ENCODE measurements at places on chromosomes 5 and 9.
A peak's percentile ranks its signal among the peaks of the same experiment; 100 is the strongest.

GRCh38 chr5:83895860-83896259 lies 175.2 kb upstream of the HAPLN1 start:
- DNase-seq, result no peak

DNA sequence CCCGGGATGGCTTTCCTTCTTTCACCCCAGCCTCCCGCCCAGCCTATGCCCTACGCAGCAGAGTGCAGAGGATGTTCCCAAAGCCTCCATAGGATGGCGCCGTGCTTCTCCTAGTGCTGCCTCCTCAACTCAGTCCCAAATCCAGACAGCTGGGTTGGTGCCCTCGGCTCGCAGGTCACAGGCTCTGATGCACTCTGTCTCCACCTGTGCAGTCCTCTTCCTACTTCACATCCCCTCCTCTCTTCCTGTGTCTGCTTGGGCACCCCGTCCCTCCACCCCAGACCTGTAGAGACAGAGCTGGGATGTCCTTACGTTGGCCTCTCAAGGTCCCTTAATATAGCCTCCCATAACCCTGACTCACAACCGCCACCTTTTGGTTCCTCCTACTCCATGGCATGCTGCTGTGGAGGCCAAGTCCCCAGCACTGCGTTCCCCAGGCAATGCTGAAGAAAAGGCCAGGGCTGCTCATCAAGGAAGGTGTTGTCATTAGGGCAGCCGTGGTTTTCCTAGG lies 314.4 kb downstream of the GADD45G start:
- DNase-seq, result no peak

DNA sequence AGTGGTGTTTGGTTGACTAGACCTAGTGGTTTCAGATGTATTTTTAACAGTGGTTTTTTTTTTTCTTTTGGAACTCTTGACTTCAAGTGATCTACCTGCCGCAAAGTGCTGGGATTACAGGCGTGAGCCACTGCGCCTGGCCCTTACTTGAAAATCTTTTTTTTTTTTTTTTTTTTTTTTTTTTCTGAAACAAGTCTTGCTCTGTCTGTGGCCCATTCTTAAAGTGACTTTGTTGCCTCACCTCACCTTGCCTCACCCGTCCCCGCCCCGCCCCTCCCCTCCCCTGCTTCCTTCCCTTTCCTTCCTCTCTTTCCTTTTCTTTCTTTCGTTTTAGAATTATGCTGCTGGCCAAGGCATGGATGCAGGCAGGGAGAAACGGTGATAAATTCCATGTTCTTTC lies 26.0 kb downstream of the GPBP1 start:
- DNase-seq, result no peak

- no peak for DNase-seq
These were observed 45.5 kb upstream of the ZSWIM6 start for GRCh38 chr5:61286446-61287132.

DNA sequence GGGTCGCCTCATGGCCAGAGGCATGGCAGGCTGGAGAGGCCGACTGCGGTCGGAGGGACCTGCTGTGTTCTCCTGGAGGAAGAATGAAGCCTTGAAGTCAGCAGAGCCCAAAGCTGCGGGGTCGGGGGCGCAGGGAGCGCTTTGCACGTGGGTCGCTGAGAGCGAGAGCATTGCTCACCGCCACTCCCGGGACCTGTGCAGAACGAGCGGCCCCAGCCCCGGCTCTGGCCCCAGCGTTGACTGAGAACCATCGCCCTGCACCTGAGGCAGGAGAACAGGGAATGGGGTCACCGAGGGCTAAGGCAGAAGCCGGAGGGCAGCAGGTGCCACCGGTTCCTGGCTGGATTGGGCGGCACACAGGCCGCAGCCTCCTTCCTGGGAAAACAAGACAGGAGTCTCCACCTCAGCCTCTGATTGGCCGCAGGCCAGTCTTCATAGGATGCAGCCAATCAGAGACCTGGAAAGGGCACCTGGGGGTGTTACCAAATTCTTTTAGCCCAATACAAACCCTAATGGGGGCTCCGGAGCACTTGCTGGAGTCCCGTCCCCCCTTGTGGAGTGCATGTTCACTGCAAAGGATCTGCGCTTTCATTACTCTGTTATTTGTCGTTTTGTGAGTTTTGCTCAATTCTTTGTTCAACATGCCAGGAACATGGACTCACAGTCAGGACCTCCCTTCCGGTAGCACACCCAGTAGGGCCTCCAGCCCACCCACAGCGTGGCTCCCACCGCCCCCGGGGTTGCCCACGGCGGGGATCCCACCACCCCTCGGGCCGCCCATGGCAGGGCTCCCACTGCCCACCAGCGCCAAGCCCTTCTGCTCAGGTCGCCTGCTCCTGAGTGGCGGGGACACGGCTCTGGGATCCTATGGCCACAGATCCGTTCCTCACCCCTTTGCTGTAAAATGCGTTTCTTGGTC lies 24.7 kb upstream of the SLC6A19 start:
- no peak for DNase-seq

DNA sequence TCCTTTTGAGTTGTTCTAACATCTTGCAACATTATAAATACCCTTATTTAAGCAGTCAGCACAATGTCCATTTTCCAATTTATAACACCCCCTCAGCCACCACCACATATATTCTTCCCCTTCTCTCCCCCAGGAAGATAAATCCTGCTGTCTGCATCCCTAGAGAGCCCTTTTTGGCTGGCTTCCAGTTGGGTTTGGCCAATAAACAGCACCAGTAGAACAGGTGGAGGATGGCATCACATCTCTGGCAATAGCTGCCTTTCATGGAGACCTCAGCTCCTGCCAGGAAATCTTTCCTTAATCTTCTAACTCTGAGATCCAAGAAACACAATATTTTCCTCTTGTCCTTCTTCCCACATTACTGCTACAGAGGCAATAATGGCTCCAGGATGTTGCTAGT lies 53.7 kb downstream of the TRIM36 start:
- no peak for DNase-seq

GRCh38 chr5:22250528-22250927 lies 602.6 kb downstream of the CDH12 start:
- peak; percentile 26 for DNase-seq

DNA sequence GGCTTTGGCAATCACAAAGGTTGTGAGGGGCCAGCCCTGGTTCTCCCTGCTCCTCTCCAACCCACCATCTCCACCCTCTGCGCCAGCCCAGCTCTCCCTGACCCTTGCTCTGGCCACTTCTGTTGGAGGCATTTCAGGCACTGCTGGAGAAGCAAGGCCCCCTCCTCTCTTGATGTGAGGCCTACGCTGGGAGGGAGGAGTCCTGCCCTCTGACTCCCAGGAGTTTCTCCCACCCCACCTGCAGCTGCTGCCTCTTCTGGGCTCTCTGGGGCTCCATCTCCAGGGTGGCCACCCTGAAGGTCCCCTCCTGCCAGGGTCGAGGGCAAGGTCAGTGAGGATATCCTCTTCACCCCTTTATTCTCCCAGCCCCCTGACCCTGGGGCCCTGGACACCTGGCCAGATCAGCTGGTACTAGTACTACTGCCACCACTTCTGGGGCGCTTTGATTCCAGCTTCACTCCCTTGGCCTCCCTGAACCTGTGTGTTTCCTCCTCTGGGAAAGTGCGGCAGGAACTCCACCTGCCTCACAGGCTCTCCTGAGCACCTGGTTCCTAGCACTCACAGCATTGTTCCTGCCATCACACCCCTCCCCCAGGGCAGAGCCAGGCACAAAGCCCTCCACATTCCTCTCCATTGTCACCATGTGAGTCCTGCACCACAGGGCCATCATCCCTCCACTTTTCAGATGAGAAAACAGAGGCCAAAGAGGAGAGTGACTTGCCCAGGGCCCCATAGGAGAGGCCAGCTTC lies 23.8 kb upstream of the TDRD7 start:
- no peak for DNase-seq

GRCh38 chr5:21765406-21765805 lies 1087.7 kb downstream of the CDH12 start:
- no peak for DNase-seq

GRCh38 chr9:75889577-75889976 lies 896 bp upstream of the PCSK5 start:
- DNase-seq, result no peak

DNA sequence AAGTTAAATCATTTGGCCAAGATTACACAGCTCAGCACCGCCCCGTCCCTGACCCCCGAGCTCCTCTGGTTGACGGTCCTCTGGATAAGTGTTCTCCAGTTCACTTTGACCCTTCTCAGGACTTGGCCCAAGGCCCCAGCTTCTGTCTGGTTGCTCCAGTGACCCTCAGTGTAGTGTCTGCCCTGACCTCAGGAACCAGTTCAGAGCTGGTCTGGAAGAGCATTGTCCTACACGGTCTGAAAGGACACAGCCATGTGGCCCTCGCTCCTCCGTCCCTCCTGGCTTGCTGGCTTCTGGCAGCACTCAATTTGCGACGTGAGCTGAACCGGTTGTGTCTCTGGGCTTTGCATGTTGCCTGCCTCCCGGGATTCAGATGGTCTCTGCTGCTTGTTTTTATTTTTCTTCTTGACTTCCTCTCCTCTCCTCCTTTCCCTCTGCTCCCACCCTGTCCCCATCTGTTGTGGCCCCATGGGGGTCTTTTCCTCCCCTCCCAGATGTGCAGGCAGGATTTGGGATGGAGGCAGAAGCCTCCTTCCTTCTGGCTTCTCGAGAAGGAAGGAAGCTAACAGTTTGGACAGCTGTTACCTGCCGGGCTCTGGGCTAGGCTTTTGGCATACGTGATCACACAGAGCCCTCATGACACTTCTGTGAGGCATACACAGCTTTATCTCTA lies 72.0 kb downstream of the PPARGC1B start:
- DNase-seq, result no peak

DNA sequence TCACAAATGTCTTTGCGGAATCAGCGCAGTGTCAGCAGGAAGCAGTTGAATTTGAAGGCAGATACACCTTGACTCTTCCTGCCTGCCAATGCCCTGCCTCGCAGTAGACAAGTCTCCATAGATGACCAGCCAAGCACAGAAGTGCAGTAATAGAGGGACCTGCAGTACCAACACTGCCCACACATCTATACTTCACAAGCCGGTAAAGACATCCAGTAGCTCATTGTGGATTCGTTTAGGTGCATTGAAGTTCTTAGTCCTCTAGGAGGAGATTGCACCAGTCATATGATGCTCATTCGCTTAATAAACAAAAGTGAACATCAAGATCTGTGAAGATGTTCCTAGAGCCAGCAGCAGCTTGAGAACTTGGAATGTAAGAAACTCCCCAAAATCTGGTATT lies 7.1 kb upstream of the IFNA2 start:
- DNase-seq, result no peak

DNA sequence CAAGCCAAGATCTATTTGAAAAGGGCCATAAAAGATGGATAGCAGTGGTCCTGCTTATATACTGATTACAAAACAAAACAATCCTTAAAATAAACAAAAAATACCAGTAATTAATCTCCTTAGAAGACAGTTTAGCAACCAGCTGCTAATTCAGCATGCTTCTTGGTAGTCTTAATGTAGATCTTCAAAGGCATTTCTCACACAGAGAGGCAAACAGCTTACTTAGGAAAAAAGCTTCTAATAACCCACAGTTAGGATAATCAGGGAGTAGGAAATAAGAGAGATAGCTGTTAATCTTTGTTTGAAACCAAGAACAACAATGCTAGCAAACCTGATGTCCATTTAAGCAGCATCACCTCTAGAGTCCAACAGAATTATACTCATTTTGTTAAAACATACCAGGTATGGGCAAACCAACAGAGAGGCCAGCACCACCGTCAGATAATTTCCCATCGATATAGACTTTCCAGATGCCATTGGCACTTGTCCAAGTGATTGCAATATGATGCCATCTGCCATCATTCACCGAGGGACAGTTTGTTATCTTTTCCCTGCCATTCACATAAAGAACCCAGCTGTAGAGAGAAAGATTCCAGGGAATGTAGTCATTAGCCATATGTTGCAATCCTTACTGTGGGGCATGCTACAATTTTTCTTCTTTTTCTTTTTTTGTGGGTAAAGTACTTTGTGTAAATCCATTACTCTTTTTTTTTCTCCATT lies 105.6 kb upstream of the TXNDC8 start:
- DNase-seq, result no peak

GRCh38 chr9:131429121-131430012 lies 35.5 kb downstream of the PRRC2B start:
- no peak for DNase-seq

GRCh38 chr9:121217609-121218292 lies 16.1 kb upstream of the RAB14 start:
- no peak for DNase-seq

GRCh38 chr5:132887283-132887682 lies 13.8 kb downstream of the LEAP2 start:
- no peak for DNase-seq

DNA sequence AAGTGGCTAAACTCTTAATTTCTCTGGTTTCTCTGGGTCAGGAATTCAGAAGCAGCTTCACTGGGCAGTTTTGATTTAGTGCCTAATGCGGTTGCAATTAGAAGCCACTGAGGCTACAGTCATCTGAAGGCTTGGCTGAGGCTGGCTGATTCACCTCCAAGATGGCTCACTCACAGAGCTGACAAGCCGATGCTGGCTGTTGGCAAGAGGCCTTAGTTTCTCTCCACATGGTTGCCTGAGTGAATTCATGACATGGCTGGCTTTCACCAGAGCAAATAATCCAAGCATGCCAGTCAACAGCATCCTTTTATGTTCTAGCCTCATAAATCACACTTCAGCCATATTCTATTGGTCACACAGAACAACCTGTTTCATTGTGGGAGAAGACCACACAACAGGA lies 2.8 kb upstream of the CDK7 start:
- DNase-seq, result no peak

DNA sequence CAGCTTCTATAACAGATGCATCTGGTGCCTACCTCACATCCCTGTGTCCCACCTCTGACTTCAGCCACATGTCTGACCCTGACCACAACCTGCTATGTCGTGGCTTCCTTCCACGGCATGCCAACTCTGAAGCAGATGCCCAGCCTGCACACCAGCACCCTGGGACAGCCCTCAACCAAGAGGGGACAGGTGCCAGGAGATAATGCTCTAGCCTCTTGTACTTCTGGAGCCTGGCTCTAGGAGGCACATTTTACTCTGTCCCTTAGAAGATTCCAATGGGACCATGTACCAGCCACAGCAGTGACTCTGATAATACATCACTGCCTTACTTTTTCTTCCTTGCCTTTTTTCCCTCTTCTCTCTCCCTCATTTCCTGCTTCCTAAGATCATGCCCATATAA lies 51.4 kb downstream of the EBF1 start:
- no peak for DNase-seq

DNA sequence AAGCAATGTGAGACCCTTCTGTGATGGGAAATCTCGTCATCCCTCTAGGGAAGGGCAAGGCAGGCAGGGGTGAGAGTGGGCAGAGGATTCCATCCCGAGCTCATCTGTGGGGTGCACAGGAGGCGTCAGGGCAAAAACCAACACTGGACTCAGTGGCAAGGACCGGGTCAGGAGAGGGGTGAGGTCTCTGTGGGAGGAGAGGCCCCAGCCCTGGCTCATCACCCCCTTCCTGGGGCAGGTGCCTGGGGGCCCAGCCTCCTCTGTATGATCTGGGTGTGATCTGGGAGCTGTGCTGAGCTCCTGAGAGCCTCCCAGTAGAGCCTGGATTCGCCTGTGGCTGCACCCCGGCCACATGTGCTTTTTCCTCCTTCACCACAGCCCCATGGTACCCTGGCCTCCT lies 597 bp downstream of the SPATA31E1 start:
- DNase-seq, result no peak

Measured in NCI-H2227 treated with DMSO at 0.1 percent for 48 hours (cell line).